ENCODE measurements at places on chromosomes 5 and 9. TPM values are rescaled to one million over a fixed set of nuclear protein-coding genes. Genes with fewer than 3 reads are reported as not detected.

Gene PCDHGA10
- total RNA-seq = 10.5 TPM

Gene SGCD
- 0.76 TPM for total RNA-seq

Gene SPRY4
- total RNA-seq = 18.5 TPM

Gene NXNL2
- 11.8 TPM for total RNA-seq

Gene SOHLH1
- not detected for total RNA-seq

Gene ZBED3
- 3.3 TPM for total RNA-seq

Gene C9orf152
- not detected for total RNA-seq

Gene PCDHGA9
- 6.1 TPM for total RNA-seq

Gene PKD2L2
- total RNA-seq = not detected

Gene ABCA1
- total RNA-seq = 38.0 TPM

Gene IFNA8
- total RNA-seq = not detected

Gene ITGA1
- total RNA-seq = 3.7 TPM
